ENCODE measurements at places on chromosomes 6 and 20.

GRCh38 chr6:8063761-8064637, at the start of gene BLOC1S5:
TSS of gene BLOC1S5 (minus strand) at chr6:8064389. CDS start at chr6:8064376, 13 bp downstream.
- H3K36me3 ChIP-seq = peaks cover 2% of the 10 kb centered on the region
- H3K4me3 ChIP-seq = peak within 1 kb of the TSS; percentile 92
- H3K27ac ChIP-seq = peak within 1 kb of the TSS; percentile 97
- H3K27me3 ChIP-seq = no peaks in the 10 kb centered on the region
- peaks cover 33% of the 10 kb centered on the region for H3K4me1 ChIP-seq

DNA sequence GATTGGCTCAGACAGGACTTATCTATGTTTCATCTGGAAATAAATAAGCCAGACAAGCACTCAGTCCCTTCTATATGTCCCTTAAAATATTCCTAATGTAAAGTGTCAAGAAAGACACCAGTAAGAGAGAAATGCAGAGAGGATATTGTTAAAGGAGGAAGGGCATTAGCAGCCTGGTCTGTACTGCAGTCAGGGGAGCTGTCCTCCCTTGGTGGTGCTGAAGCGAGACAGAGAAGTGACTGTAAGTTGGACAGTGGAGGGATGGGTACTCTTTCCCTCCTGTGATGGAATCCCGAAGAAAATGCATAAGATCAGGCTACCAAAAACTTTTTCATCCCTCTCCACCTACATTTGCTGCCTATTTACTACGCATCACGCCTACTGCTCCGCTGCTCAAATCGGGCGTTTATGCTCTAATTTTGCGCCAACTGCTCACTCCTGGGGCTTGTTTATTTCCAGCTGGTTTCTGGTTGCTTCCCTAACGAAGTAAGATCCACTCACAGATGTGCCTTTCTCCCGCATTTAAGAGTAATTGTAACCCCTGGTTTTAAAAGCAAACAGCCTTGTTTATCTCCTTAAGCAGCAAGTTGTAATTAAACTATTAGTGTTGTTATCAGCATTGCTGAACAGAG, 35.2 kb downstream of the PHACTR1 start:
- peaks cover 50% of the 10 kb centered on the region for H3K27me3 ChIP-seq
- no peaks in the 10 kb centered on the region for H3K4me1 ChIP-seq
- no peak overlapping the region for H3K4me3 ChIP-seq
- no peak overlapping the region for H3K27ac ChIP-seq

GRCh38 chr6:152290693-152291092, 346.5 kb downstream of the SYNE1 start:
- DNase-seq = no peak
- H3K27ac ChIP-seq = no peak overlapping the region
- peaks cover 1% of the 10 kb centered on the region for H3K4me1 ChIP-seq

- DNase-seq = no peak
- no peaks in the 10 kb centered on the region for H3K4me1 ChIP-seq
- H3K27me3 ChIP-seq = no peaks in the 10 kb centered on the region
- no peak overlapping the region for H3K4me3 ChIP-seq
These were observed 2.6 kb downstream of the MEP1A start for GRCh38 chr6:46795816-46796215.

DNA sequence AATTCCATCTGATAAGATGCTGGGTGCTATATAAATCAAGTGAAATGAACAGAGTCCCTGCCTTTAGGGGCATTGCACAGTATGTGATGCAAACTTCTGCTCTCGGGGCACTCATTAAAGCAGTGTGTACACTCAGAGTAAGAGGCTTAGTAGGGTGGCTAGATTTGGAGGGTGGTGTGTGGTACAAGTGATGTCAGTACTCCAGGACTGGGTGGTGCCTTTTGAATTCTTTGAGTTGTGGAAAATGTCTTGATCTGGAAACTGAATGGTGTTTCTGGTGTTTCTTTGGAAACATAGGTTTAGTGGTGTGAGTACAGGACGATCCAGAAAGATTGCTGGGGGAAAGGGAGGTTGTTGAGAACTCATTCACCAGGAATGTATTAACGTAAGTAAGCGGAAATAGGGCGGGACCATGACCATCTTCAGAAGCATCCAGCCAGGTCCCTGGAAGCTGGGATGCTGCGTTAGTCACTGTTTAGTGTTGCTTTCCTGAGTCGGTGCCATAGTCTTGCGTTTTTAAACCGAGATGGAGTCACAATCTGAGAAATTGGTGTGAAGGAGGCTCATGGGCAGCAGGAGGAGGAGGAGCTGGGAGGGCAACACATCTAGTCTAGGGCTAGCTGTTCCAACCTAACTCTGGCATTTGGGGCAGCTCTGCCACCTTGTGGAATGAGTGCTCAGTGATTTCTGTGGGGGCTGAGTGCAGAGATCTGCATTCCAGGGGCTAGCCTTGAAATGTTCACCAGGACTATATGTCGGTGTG, 70.3 kb downstream of the SCAND1 start:
- H3K27me3 ChIP-seq = no peaks in the 10 kb centered on the region
- peak; percentile 59 for DNase-seq
- no peak overlapping the region for H3K4me3 ChIP-seq
- H3K36me3 ChIP-seq = no peaks in the 10 kb centered on the region
- H3K4me1 ChIP-seq = peaks cover 14% of the 10 kb centered on the region

DNA sequence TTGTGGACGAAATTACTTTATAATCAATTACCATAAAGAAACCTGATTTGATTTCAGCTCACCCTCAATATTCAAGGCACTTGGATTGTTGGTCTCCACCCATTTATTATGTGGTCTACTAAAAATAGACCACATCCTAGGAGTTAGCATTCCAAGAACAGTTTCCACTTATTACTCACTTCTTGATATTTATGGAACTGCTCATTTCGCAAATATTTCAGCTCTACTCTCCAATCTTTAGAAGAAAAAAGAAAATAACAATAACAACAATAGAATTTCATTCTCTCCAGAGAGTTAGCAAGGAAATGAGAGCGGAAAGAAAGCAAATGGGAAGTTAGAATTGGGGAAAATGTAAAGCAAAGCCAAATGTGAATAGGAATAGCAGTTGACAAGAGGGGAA, 26.2 kb upstream of the HDAC2 start:
- no peak for DNase-seq
- no peak overlapping the region for H3K4me3 ChIP-seq
- peaks cover 15% of the 10 kb centered on the region for H3K27me3 ChIP-seq
- H3K36me3 ChIP-seq = no peaks in the 10 kb centered on the region

DNA sequence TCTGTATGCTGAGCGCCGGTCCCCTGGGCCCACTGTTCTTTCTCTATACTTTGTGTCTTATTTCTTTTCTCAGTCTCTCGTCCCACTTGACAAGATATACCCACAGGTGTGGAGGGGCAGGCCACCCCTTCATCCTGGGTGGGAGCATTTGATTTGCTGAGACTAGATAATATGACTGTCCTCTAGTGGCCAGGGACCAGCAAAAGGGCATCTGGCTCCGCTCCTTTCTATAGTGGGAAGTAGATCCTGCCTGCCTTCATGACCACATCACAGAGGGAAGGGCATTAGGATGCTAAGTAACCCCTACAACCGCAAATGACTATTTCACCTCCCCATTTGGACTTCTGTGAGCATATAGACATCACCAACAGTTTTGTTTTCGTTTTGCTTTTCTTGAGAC, 64.5 kb downstream of the TRMT6 start:
- peaks cover 9% of the 10 kb centered on the region for H3K4me1 ChIP-seq
- H3K27me3 ChIP-seq = peaks cover 26% of the 10 kb centered on the region

- peaks cover 43% of the 10 kb centered on the region for H3K4me1 ChIP-seq
- peak; percentile 77 for DNase-seq
These were observed at the start of gene RGS19 for GRCh38 chr20:64079273-64080012. TSS of gene RGS19 (minus strand) at chr20:64079518. CDS start at chr20:64076886, 2,632 bp downstream.

- no peaks in the 10 kb centered on the region for H3K36me3 ChIP-seq
- no peaks in the 10 kb centered on the region for H3K4me1 ChIP-seq
- H3K27ac ChIP-seq = no peak overlapping the region
- H3K4me3 ChIP-seq = no peak overlapping the region
- no peak for DNase-seq
These were observed 106.3 kb downstream of the CENPW start for GRCh38 chr6:126446248-126446647.

DNA sequence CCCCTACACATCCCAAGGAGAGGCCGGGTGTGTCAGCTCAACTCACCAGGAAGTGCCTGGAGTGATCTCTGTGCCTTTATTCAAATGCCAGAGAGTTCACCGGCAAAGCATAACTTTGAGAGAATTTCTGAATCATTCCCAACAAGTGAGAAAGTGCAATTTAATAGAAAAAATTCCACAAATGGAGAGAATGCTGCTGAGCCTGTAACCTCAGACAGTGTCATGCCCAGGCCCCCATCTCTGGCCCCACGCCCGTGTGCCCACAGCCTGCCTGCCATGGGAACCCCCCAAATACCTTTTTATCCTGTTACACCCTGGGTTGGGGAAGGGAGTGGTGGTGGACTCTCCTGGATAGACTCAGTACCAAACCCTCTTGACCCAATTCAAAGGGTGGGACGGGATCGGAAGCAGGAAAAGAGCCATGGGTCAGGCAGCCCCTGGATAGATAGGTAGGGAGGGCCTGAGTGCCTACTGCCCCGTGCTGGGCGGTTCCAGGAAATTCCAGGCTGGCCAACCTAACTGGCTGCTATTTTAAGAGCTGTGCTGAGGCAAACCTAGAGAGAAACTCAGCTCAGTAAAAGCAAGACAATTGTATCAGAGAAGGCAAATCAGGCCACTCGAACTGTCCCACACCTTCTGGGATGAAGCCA, 179.0 kb upstream of the FOXA2 start:
- no peaks in the 10 kb centered on the region for H3K36me3 ChIP-seq
- H3K27me3 ChIP-seq = no peaks in the 10 kb centered on the region
- no peak overlapping the region for H3K27ac ChIP-seq
- no peak overlapping the region for H3K4me3 ChIP-seq
- DNase-seq = no peak
- H3K4me1 ChIP-seq = no peaks in the 10 kb centered on the region

DNA sequence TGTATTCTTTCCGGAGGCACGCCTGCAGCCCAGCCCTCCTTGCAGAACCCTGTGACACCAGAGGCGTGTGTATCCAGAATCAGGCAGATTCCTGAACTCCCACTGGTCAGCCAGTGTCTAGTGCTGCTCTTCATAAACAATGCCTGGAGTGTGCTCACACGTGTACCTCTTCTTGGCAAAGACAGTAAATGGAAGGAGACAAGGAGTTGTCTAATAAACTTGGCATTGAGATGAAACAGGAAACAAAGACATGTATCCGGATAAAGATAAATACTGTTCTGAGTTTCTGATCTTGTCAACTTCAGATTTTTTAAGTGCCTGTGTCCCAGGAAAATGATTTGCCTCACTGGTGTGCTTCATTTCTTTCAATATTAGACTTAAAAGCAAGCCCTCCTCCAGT, 1.7 kb downstream of the RPS6KA2 start:
- peaks cover 4% of the 10 kb centered on the region for H3K36me3 ChIP-seq
- peak overlapping the region; percentile 88 for H3K4me3 ChIP-seq
- DNase-seq = no peak
- peaks cover 25% of the 10 kb centered on the region for H3K4me1 ChIP-seq

DNA sequence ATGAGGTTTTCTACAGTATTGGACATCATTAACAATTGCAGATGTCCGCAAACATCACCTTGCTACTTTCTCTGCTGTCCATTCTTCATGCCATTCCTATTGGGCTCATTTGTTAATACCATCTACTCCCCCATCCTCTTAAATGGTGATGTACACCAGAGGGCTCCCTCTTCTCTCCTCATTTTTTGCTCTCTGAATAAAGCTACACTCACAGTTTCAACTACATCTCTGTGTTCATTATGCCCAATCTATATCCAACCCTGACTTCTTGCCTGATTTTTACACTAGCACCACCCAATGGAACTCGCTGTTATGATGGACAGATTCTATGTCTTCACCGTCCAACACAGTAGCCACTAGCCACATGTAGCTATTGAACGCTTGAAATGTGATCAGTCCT, 288.1 kb upstream of the ID4 start:
- no peak overlapping the region for H3K27ac ChIP-seq
- no peak overlapping the region for H3K4me3 ChIP-seq
- no peak for DNase-seq
- no peaks in the 10 kb centered on the region for H3K27me3 ChIP-seq

DNA sequence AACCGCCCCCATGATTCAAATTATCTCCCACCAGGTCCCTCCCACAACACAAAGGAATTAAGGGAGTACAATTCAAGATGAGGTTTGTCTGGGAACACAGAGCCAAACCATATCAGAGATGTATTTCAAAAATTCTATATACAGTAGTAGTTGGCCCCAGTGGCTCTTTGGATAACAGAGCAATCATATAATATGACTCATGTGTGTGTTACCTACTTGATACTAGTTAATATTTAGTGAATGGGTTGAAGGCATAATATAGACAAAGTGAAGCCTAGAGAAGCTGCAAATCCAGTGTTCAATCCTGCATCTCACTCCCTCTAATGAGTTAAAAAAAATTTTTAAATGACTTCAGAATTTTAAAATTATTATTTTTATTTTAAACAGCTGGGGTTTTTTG, 43.2 kb downstream of the KAT14 start:
- H3K36me3 ChIP-seq = peaks cover 22% of the 10 kb centered on the region
- H3K4me3 ChIP-seq = no peak overlapping the region
- no peaks in the 10 kb centered on the region for H3K4me1 ChIP-seq
- H3K27me3 ChIP-seq = no peaks in the 10 kb centered on the region
- H3K27ac ChIP-seq = no peak overlapping the region

DNA sequence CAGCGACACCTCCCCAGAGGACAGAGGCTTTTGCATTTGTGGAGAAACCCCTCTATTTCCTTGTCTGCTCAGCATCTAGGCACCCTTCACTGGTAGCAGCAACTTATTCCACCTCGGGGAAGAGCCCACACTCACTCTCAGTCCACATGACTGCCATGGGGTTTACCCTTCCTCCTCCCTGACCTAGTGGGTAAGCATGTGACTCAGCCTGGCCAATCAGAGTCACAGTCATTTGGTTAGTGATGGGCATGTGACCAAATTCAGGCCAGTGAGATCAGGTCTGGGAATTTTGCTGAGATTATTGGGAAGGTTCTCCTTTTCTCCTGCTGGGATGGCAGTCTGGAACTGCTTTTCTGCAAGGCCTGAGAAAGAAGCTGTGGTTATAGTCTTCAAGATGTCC, 145.7 kb upstream of the PHACTR3 start:
- H3K27ac ChIP-seq = no peak overlapping the region
- no peak overlapping the region for H3K4me3 ChIP-seq
- DNase-seq = no peak
- H3K27me3 ChIP-seq = peaks cover 10% of the 10 kb centered on the region
- no peaks in the 10 kb centered on the region for H3K36me3 ChIP-seq
- no peaks in the 10 kb centered on the region for H3K4me1 ChIP-seq

- H3K27me3 ChIP-seq = no peaks in the 10 kb centered on the region
- H3K27ac ChIP-seq = no peak overlapping the region
- H3K4me1 ChIP-seq = peaks cover 58% of the 10 kb centered on the region
- peaks cover 5% of the 10 kb centered on the region for H3K36me3 ChIP-seq
These were observed 4.9 kb downstream of the REV3L start for GRCh38 chr6:111478064-111478476.

DNA sequence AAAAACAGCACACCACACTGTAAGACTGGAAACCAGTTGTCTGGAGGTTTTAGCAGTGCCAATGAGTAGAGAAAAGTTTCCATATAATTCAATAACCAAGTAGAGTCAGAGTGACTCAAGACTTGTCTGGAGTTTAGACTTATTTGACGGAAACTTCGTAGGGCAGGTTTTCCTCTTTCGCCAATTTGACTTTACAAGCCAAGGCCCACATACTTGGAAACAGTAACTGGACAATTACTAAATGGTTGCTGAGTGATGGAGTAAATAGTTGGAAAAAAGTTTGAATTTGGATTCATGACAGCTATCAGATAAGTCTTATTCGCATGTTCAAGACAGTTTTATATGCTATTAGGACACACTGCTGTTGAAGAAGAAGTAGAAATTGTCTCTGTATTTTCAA, 48.1 kb upstream of the CTAGE9 start:
- no peak overlapping the region for H3K27ac ChIP-seq
- H3K27me3 ChIP-seq = peaks cover 52% of the 10 kb centered on the region
- no peak overlapping the region for H3K4me3 ChIP-seq
- H3K36me3 ChIP-seq = no peaks in the 10 kb centered on the region
- no peak for DNase-seq

All from activated T-cell treated with anti-CD3 and anti-CD28 coated beads, Interleukin-2, amount 50 U/mL, for 72 hours (primary cell).